ENCODE measurements at places on chromosomes 4 and X.

GRCh38 chr4:37594099-37594498 lies 92.1 kb downstream of the RELL1 start:
- no peak for DNase-seq

GRCh38 chrX:31132821-31133241 lies 61.0 kb upstream of the FTHL17 start:
- no peak for DNase-seq

DNA sequence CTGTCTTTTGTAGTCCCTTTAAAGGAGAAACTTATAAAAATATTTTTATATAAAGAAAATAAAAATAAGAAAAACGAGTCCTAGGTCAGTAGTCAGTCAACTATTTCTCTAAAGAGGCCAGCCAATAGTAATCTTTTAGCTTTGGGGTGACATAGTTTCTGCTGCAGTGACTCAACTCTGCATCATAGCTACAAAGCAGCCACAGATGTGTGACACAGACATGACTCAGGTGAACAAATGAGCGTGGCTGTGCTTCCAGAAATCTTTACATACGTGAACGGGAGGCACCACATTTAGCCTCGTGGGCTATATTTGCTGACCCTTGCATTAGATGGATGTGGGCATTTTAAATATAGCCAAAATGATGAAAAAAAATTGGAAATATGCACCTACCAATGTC lies 1862.5 kb upstream of the TENM3 start:
- DNase-seq: no peak

DNA sequence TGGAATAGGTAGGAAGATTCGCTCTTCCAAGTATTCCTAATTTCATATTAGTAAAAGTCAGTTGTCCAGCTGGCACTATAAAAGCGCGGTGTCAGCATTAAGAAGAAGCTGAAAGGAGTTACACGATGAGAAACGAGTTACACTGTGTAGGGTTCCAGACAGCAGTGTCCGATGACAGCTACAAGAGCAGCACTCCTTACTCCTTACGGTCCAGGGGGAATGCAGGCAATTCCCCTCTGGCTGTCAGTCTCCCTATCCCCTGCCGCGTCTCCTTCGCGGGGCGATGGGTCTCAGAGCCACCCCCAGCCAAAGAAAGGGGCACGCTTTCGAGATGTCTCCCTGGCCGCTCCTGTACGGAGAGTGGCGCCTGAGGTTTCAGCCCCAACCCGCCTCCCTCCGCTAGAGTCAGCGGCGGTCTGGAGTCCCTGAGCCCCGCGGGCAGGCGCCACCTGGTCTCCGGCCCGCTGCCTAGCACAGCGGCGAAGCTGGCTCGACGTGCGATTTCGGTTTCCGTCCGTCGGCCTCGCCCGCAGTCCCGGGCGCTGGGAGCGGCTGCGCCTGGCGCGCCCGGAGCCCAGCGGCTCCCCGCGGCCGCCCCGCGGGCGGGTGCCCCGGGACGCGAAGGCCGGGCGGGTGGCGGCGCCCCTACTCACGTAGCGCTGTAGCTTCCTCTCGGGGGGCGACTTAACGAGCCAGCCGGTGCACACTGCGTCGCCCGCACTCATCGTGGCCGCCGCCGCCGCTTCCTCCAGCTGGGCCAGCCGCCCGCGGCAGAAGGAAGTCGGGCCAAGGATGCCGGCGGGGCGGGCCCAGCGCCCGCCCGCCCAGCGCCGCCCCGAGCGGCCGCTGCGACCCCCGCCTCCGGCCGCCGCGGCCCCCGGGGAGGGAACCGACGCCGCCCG lies at the start of gene GAB3:
GAB3 (minus strand) TSS at position 777 of the 902 bp plus-strand sequence; CDS start at position 725, 52 bp downstream.
- DNase-seq: no peak

GRCh38 chr4:158189422-158189821 lies 16.6 kb upstream of the GASK1B start:
- DNase-seq: no peak

DNA sequence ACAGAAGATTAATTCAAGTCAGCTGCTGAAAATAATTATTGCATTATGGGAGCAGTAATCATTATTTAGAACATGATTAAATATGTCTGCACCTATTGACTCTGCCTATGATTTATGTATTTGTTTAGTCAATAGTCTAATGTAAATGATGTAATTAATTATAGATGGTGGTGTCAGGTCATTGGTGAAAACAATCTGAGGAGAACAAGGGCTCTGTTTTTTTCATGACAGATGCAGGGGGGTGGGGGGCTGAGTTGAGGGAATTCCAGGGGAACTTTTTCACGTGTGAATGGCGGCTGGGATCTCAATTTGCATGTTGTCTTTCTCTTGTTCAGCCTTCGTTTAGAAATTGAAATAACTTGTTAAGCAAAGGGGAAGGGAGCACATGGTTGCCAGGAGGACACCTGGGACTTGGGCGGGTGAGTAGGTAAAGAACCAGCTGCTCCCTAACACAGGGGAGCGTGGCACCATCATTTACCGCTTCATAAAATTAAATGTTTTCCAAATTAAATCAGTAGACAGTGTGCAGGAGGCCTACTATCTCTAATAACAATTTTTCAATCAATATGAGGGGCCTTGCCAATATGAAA lies 65.4 kb downstream of the NKX6-1 start:
- DNase-seq: no peak

GRCh38 chr4:20044502-20044911 lies 207.2 kb upstream of the SLIT2 start:
- no peak for DNase-seq

DNA sequence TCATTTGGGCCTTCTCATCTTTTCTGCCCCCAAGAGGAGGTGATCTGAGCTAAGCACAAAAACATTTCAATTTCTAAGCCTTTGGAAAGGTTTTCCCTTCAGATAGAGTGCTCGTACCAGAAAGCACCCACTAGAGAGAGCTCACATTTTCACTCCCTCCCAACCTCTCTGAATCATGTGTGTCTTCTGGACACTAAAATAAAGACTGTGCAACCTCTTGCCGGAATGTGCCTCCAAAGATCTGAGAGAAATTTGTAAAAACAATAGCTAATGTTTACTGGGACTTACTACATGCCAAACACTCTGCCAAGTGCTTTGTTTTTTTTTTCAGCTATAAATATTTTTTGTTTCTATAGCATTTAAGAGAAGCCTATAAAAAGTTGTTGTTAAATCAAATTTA lies 120.6 kb upstream of the LNX1 start:
- DNase-seq: no peak

- no peak for DNase-seq
Observed at GRCh38 chrX:119790977-119791436, 423 bp downstream of the RPL39 start.

GRCh38 chr4:55742655-55743202 lies 76.9 kb upstream of the EXOC1L start:
- no peak for DNase-seq

DNA sequence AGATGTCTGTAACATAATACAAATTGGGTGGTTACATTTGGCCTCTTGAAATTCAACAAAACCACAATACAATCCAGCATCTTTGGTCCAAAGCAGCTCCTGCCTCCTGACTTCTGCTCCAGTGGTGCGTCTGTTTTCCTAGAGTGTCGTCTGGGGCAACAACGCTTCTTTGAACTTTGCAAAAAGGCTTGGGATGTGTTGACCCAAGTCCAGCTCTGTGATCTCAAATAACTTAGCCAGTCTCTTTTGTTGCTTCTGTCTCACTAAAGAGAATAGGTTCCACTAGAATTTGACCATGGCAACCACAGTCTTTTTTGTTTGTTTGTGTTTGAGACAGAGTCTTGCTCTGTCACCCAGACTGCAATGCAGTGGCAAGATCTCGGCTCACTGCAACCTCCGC lies 324.0 kb downstream of the DHRSX start:
- DNase-seq: no peak

DNA sequence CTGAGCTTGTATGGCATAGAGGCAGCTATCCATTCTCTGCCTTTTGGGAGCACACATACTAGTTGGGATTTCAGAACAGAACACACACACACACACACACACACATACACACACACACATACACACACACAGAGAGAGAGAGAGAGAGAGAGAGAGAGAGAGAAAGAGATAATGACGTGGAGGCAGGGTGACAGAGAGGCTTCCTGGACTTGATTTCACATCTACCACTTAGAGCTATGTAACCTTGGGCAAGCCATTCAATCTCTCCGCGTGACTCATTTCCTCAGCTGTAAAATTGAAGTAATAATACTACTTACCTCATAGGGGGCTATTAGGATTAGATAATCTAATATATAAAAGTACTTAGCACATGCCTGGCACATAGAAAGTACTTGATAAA lies 12.3 kb upstream of the GRIA3 start:
- DNase-seq: no peak

DNA sequence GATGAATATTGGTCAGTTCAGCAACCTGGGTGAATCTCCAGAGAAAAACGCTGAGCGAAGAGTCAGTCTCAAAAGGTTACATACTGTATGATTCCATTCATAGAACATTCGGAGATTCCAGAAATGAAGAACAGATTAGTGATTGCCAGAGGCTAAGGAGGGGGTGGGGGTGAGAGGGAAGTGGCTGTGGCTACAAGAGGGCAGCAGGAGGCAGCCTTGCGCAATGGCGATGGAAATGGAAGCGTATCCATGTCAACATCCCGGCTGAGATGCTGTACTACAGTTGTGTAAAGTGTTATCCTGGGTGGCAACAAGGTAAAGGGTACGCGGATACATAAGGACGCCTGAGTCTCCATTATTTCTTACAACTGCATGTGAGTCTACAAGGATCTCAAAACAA lies 18.0 kb downstream of the LYAR start:
- DNase-seq: no peak

DNA sequence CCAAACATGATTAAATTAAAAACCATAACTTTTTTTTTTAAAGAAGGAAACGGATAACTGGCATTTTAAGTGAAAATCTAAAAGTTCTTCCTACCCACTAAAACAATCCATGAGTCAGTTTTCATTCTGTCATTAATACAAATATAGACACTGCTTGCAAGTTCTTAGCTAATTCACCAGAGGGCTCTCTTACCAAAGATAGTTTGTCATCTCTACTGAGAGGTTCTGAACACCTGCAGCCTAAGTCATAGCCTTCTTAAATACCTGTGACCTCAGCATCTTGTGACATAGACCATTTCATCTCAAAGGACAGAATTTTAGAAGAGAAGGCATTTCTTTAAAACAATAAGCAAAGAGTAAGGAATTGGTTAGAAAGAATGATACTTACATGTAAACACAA lies 65.3 kb upstream of the FAM120C start:
- DNase-seq: no peak

DNA sequence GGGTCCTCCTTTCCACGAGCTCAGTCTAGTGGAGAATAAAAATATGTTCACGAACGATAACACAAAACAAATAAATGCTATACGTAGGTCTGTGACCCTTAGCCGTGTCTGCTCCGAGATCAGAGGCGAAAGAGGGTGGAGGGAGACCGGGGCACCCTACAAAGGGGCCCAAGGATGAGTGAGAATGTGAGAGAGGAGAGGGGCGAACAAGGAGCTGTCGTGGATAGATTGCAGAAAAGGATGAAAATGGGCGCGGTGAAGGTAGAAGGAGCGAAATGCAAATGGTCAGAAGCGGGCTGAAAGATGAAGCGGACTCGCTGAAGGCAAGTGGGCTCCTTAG lies 6.2 kb upstream of the ZBTB33 start:
- DNase-seq: no peak

- peak; percentile 42 for DNase-seq
Observed at GRCh38 chrX:129777218-129778030, 2.3 kb upstream of the SASH3 start.

GRCh38 chrX:124098089-124098488 lies 136.6 kb downstream of the STAG2 start:
- DNase-seq: no peak

DNA sequence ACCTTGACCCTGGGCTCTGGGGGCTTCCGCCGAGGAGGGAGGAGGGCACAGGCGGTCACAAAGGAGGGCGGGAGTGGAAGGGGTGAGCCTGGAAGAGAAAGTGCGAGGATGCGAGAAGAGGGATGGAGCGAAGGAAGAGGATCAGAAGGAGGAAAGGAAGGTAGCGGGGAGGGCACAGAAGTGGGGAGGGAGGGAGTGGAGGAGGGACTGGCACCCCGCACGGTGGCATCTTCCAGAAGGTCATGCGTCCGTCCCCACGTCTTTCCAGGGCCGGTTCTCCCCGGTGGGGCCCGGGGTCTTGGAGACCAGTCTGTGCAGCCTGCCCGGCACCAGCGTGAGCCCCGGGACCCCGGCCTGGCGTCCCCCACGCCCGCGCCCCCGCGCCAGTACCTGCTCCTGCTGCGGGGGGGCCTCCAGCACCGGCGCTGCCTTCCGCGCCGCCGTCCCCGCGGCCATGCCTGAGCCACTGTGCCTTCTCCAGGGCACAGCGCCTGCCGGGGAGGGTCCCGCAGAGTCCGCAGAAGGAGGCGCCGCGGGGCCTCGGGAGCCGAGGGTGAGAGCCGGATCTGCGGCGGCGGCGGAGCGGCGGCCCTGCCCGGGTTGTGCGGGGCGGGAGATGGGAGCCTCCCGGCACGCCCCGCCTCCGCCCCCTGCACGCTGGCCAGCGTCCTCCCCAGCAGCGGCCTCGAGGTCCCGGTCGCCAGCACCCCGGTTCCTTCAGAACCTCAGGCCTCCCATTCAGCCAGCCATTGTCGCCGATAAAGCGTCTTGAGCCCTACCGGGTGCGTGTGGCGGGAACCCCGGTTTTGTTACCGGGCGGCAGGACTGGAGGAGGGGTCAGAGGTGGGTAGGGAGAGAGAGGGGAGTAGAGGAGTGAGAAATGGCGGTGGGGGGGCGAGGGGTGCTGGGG lies at the start of gene RNF175:
RNF175 (minus strand) TSS at position 618 of the 910 bp plus-strand sequence; CDS start at position 456, 162 bp downstream.
- DNase-seq: no peak

DNA sequence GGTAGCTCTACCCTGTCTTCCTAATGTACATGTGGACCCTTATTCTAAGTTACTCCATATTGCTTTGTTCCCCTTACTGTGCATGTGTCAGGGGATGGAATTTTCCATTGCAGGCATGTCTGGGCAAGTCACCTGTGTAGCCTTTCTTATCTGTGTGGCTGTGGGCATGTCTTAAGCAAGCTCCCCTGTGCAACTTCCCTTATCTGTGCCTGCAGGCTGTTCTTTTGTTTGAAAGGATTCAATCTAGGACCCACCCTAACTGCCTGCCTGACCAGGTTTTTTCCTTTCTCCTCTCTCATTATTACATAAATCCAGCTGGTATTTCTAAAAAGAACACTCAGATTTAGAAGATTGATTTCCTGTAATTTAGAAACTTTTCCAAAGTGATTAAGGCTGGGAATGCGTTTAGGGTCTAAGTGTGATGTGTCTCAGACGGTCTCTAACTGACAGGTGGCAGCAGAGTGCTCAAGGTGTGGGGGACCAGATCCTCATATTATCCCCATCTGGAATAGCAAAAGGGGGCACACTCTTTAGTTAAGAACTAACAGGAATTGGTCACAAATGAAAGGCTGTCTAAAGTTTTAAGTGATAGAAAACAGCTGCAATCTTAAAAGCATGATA lies 198.9 kb upstream of the PPP1R2C start:
- DNase-seq: no peak

DNA sequence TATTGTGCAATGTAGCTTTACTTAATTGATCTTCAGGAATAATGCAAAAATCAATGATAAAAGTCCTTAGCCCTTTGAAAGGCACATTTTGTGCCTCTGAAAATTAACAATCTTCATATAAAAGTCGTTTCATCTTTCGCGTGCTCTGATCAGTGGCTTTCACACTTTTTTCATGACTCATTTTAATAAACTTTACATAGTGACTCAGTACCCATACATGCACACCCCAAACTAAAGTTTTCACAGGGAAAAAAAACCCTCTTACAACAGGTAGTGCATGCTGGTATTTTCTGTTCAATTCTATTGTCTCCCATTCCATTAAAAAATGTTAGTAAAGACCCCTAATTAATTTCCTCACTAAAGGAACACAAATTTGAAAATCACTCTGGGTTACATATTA lies 21.5 kb downstream of the RWDD4 start:
- DNase-seq: no peak

Measured in stimulated activated CD4-positive, alpha-beta T cell treated with anti-CD3 and anti-CD28 coated beads, TNF-alpha, amount 100 ng/mL, for 1 hour (primary cell).